ENCODE measurements at places on chromosomes 5 and 9.

DNA sequence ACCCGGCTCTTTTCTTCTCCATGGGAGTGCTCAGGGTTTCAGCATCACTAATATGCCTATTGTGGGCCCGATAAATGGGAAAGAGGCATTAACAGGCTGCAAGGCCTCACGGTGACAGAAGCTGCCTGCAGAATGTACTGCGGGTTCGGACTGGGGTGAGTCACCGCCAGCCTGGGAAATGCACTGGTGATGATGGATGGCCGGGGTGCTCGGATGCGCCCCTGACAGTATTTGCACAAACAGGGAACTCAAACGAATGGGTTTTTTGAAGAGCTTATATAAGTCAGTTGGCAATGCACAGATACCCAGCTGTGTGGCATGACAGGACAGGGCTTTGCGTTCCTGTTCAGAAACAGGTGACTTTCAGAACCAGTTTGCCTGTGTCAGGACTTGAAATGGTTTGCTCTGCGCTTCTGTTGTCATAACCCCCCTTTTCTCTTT lies 42.0 kb upstream of the PITX1 start:
- DNase-seq: no peak

GRCh38 chr9:35813434-35814105 lies 1.3 kb downstream of the HINT2 start:
- no peak for DNase-seq

GRCh38 chr5:52069997-52070396 lies 686.7 kb downstream of the ISL1 start:
- DNase-seq: no peak

DNA sequence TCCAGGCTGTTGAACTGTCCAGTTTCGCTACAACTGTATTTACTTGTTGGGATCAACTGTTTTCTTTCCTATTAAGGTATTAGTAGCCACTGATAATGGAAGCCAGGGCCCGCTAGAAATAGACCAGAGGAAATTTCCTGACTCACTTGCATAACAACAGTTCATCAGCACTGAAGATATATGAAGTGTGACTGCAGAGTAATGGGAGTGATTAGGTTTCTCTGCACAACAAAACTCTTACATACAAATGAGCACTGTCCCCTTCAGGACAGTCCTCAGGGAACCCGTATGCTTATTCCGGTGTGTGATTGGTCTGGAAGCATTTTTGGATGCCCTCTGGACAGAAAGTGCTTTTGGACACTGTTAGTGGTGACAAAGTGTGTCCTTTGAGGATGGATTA lies 55.3 kb downstream of the LIX1 start:
- DNase-seq: no peak

GRCh38 chr5:132103332-132103951 lies 29.9 kb downstream of the CSF2 start:
- DNase-seq: peak; percentile 62

DNA sequence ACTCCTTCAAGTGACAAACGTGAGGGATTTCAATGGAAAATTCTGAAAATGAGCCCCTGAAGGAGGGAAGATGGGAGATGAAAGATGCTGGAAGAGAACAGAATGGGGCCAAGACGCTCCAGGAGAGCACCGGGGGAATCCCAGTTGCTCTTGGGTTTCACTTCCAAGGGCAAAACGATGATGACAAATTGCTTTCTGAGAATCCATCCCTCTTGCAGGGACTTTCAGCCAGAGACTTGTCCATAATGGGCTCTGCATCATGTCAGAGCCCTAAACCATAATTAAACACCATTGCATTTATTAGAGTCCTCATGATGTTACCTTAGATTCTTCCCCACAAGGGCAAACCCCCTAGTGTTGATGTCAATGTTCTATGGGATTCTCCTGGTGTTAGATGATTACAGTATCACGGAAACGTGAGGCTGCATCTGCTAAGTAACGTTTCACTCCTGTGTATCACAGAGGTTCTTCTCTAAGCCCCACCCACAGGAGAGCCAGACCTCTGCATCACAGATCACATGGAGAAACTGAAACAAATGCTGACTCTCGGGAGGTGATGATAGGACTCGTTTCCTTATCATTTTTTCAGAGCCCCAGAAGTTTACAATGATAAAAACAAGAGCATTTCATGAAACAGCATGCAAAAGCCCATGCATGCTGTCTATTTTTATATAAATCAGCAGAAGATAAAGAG lies 114.4 kb downstream of the TENT4A start:
- no peak for DNase-seq

DNA sequence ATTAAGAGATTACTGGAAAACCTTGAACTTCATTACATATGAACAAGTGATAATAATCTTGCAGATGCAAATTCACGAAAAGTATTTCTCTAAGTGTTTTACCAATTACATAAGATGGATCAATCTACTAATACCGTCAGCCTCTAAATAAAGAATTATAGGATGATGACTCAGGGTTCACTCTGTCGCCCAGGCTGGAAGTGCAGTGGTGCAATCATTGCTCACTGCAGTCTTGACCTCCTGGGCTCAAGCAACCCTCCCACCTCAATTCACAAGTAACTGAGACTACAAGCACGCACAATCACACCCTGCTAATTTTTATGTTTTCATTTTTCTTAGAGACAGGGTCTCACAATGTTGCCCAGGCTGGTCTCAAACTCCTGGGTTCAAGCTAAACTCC lies 56.1 kb downstream of the CHD1 start:
- DNase-seq: no peak

DNA sequence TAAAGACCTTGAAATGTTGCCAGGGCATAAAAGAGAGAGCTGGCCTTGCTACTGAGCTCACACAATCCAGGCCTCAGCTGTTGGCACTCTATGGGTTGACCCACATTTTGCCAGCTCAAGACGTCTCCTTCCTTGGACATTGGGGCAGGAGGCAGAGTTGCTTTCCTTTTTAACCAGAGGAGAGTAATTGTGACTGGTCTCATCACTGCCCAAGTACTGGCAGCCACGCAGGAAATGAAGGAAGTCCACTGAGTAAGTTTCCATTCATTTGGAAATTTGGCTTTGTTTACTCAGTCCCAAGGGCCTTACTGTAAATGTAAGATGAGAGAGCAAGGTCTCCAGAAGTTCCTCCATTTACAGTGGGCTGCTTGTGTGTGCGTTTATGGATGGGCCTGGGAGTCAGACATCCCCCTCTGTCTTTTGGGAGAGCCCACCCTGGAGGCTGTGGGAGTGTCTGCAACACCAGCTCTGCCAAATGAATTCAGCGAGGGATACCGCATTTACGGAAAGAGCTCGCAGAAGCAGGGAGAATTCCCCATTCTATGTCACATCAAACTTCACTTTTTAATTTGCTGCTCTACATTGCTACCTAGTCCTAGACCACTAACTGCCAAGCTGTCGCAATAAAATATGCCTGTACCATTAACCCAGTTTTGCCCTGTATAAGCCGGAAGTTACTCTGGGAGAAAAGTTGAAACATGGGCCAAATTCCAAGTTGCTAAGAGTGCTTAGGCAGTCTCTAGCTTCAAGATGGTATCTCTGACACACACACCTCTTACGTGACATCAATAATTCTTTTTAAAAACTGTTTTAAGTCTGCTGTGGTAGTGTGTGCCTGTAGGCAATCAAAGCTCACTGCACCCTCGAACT lies 24.5 kb upstream of the PDZD2 start:
- no peak for DNase-seq

- no peak for DNase-seq
Observed at GRCh38 chr9:120214332-120214731, 365.6 kb downstream of the CDK5RAP2 start.

GRCh38 chr5:58188262-58188651 lies 271.6 kb downstream of the PLK2 start:
- DNase-seq: peak; percentile 20

Measured in mucosa of gallbladder (tissue), 1 donor.